ENCODE measurements at places on chromosomes 12 and 14.

DNA sequence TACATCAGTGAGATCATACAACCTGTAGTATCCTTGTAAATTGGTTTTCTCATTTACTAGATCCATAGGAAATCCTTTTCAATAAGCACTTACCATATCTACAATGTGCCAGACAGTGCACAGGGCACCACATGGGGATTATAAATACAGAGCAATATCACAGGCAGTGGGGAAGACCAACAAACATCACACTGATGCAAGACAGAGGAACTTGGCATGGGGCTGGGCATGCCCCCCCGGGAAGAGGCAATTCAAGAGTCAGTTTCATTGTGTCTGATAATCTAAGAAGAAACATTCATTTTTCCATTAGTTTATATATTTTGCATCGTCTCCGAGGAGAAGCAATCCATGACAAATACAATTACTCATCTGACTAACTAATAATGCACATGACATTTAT, 16.2 kb downstream of the NT5DC3 start:
- DNase-seq, result peak; percentile 15

- no peak for DNase-seq
Observed at GRCh38 chr14:26849514-26849913, 251.7 kb upstream of the NOVA1 start.

DNA sequence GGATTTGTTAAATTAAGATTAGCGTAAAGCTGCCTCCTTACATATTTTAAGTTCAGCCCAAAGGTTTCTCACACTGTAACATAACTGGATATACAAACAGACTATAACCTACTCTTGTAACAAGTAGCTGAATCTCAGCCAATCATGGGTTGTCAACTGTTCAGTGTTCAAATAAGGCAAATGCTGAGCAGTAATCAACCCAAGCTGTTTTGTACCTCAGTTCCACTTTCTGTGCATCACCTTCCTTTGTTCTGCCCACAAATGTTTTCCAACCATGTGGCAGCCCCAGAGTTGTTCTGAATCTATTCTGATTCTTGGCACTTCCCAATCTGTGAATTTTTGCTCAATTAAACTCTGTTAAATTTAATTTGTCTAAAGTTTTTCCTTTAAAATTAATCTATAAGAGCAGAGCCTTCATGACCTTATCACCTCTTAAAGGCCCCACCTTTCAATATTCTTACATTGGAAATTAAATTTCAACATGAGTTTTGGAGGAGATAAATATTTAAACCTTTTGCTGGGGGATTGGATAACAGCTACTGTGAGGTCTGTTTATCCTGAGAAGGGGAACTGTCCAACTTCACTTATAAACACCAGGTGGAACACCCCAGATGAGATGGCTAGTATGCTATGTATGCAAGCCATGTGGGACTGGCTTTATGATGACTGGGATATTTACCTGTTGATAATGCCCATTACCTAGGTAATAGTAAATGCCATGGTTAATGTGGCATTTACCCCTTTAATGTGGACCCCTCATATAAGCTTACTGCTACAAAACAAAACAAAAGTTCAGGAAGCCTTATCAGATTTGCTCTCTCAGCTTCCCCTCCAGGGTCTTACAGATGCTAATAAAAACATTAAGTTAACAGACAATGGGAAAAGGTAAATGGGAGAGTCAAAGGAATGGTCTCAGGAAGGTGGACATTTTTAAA, 42.2 kb upstream of the ARID2 start:
- no peak for DNase-seq

DNA sequence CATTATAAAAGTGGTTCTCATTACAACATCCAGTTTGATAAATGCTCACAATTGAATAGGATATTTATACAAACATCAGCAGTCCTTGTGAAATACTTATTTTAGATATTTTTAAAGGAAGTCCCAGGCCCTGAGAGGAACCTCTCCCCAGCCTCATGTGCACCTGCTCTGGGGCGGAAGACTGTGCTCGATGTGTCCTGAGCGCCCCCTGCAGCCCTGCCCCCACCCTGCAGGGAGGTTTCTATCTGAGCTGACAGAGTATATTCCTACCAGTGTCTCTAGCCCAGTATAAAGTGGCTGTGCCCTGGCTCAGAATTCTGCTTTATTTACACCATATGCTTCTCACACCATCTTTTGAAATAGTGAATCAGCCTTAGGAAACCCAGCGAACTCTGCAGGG, 1349.1 kb downstream of the TMEM121 start:
- peak; percentile 53 for DNase-seq

DNA sequence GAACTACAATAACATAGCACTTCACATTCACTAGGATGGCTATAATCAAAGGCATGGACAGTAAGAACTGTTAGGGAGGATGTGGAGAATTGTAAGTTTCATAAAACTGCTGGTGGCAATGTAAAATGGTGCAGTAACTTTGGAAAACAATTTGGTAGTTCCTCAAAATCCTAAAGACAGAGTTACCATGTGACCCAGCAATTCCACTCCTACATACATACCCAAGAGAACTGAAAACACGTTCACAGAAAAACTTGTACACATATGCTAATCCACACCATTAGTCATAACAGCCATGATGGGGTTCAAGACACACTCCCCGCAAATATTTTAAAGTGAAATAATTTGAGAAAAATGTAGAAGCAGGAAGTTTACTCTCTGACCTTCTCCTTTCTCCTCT, 31.7 kb downstream of the GALC start:
- no peak for DNase-seq

GRCh38 chr12:15728118-15728598, 61.0 kb downstream of the EPS8 start:
- peak; percentile 57 for DNase-seq

DNA sequence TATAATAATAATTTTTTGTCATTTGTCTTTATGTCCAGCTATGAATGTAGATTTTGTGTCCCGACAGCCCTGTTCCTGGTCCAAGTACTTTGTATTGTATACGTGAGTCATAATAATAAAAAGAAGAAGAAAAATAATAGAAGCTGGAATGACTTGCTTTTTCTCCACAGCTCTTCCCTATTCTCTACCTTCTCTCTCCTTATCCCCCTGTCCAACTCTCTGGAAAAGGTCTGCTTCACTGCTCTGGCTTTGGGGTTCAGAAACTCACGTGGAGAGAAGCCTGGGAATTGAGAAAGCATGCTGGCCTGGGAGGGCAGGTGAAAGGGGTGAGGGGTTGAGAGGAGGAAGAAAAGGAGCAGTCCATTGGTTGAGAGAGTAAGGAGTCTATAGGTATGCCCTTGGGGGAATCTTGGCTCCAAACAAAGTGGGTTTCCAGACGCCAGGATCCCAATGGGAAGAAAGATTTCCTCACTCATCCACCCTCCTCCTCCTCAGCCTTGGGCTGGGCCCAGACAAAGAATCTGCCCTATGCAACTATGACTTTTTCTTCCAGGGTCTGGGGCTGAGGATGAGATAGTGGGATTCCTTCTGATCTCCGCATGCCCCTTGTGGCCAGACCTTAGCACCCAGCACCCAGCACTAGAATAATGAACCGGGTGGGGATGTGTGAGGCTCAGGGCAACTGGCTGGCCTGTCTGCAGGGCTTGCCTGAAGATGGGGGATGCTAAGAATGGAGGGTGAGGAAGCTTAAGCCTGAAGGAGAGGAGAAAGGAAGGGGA, 4.0 kb downstream of the HOXC8 start:
- DNase-seq, result no peak

DNA sequence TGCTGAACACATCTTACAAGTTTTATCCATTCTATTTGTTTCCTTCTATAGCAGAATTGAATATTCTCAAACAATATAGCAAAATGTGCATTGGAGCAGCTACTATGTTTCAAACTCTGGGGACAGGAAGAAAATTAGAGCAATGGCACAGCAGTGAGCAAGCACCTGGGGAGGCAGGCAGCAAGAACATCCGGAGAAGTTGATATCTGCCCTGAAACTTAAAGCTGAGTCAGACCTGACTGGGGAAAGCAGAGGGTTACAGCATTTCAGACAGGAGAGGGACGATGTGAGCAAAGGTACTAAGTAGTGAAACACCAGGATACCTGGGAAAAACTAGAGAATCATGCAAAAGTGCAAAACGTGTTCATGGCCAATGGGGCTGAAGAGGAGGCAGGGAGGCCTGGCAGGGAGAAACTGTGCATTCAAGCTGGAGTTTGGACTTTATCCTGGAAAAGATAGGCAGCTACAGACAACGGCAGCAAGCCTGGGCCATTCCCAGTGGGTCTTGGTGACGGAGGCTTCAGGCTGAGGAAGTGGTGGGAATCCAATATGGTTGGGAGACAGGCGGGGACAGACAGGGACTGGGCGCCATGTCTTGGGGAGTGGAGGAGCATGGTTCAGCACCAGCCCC, 118.0 kb upstream of the CDKN3 start:
- DNase-seq, result no peak

GRCh38 chr12:27201169-27201568, 42.9 kb upstream of the STK38L start:
- no peak for DNase-seq

DNA sequence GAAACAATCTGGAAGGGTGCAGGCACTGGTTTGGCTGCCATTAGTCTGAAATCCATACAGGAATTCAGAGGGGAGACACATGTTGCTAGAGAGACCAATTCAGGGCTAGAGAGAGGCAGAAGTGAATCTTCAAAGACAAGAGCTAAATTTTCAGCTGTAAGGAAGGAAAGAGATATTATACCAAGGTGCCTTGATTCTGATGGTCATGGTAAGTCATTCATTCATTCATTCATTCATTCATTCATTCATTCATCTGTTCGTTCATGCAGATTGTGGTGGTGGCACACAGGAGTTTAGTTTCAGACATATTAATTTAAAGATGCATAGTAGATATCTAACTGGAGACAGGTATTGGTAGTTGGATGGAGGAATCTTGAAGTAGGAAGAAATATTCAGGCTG, 1493.5 kb upstream of the TMEM132C start:
- no peak for DNase-seq

DNA sequence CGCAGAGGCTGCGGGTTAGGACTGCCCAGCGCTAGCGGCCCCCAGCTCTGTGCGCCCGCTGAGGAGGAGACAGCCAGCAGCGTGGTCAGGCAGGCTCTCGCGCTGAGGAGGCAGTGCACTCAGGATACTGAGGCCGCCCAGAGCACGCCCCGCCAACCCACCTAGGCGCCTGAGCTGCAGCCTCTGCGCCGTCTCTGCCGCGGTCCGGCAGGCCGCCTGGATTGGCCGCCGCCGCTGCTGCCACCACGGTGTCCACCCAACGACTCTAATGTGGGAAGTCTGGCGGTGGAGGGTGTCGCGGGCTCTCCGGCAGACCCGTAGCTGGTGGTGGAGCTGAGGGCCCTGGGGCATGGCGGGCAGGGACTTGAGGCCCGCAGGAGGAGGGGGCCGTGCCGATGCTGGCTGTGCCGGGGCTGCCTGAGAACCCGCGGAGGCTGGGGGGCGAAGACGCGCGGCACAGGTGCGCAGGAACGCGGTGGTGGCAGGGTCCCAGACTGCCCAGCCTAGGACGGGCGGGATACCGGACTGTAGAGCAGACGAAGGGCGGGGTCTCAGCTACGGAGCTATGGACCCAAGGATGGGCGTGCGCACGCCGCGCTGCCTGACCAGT, 69.9 kb downstream of the ASCL4 start:
- no peak for DNase-seq

DNA sequence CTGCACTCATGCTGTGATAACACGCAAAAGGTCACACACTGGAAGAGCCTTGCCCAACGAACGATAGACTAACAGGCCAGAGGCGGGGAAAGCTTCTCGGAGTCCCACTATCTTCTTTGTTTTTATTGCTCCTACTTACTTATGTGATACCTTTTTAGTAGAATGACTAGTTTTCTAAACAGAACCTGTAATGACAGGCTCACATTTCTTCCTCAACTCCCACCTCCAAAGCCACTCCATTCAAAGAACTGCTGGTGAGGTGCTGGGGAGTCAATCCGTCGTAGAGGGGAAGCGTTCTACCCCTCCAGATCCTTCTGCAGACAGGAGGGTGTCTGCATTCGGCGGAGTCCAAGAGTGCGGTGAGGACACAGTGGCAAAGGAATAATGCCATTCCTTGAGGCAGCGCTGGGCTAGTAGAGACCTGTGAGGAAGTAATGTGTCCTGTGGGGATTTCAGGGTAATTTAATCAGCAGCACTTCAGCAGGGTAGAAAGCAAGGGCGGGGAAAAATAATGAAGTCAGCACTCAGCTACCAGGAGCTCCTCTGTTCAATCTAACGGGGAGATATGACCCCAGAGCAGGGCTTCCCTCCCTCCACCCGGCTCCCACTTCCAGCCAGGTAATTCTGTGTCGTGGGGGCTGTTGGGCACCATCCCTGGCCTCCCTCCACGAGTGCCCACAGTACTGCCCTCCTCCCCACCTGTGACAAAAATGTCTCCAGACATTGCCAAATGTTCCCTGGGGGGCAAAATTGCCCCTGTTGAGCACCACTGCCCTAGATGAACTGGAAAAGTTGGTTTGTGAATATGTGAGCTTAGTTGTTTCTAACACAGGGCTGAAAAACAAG, 25.2 kb downstream of the SPRING1 start:
- no peak for DNase-seq

- DNase-seq, result no peak
Observed at GRCh38 chr14:104133496-104133895, 4.9 kb upstream of the KIF26A start.

DNA sequence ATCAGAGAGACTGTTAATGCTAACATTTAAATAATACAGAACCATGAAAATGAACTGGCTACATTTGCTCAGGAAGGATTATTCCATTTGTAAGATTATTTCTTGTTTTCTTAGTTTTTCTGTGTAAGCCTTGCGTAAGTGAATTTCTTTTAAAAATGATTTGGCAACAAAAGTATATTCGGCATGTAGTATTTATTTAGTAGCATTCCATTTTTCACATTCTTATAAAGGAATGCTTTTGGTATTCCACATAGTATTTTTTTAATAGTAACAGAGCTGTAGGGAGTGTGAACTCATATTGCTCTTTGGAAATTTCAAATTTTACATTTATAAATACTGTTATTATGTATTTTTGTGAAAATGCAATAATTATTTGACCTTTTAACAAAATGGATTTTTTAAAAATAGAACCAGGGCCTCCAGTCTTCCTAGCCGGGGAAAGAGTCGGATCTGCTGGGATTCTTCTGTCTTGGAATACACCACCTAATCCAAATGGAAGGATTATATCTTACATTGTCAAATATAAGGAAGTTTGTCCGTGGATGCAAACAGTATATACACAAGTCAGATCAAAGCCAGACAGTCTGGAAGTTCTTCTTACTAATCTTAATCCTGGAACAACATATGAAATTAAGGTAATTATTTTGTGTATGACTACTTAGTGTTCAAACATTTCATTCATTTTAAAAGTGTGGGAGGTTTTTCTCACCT, 1.2 kb downstream of the PTPRQ start:
- DNase-seq, result no peak

GRCh38 chr12:77850129-77850528, 19.4 kb downstream of the NAV3 start:
- DNase-seq, result no peak

DNA sequence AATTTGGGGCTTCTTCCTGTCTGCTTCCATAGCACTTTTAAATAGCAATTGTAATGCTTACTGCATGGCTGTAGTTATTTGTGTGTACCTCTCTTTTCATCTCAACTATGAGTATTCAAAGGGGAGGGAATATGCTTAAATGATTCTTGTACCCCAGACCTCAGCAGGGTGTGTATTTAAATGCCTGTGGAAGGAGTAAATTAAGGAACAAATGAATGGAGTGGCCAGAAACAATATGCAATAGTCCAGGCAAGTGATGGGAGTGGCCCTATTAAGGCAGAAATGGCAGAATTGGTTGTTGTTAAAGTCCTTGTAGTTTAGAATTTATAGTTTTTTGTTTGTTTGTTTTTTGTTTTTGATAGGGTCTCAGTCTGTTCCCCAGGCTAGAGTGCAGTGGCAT, 1.5 kb downstream of the RAD51B start:
- DNase-seq, result no peak

Data from colonic mucosa (tissue), 4 donors.